NCI-H69 (cell line): ENCODE measurements at places on chromosomes 6 and 20.

DNA sequence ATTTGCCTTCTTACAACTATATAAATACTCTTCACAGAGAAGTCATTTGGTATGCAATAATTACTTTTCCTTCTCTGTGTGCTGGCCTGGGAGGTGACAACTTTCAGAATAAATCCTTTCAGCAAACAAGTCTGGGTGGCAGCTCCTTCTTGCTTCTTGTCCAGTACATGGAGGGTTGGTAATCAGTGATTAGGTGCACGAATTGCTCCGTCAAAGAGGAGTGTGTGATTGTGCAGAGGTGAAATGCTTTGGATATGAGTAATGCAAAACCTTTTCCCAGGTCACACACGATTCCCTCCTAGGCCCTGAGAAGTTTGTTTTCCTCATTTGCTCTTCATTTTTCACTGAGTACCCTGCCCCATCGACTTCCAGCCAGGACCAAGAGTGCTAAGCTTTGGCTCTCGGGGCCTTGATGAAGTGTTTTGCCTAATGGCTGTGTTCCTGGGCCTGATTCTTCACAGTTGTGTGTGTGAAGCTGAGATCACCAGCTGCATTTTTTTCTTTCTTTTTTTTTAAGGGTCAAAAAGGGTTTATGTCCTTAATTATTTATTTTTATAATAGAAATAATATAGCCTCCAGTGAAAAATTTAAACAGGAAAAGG is 216.5 kb downstream of the ZMYND8 start:
- no peak for DNase-seq

- no peak for DNase-seq
Observed at GRCh38 chr20:63570281-63571086, 3.6 kb downstream of the HELZ2 start.

- DNase-seq = no peak
Observed at GRCh38 chr20:63635431-63636141, 8.7 kb upstream of the GMEB2 start.

- no peak for DNase-seq
Observed at GRCh38 chr6:96777113-96777512, 60.2 kb downstream of the GPR63 start.

GRCh38 chr6:38169977-38170526 is 350.5 kb downstream of the ZFAND3 start:
- DNase-seq = peak; percentile 94

DNA sequence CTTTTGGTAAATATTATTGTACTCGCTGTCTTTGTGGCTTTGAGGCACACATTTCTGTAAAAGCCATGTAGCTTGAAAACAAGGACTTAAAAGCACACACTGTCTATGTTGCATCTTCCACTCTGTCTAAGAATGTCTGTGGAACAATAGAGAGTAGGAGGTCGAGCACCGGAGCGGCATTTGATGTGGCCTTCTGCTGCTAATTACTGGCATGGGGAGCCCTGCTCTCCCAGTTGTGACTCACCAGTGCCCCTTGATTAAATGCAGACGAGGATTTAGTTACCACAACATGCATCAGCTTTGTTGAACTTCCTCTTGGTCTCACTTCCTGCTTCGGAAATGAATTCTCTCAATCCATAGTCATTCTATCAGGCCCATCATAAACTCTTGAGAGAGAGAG is 680.7 kb upstream of the SLC35B3 start:
- DNase-seq = peak; percentile 33

DNA sequence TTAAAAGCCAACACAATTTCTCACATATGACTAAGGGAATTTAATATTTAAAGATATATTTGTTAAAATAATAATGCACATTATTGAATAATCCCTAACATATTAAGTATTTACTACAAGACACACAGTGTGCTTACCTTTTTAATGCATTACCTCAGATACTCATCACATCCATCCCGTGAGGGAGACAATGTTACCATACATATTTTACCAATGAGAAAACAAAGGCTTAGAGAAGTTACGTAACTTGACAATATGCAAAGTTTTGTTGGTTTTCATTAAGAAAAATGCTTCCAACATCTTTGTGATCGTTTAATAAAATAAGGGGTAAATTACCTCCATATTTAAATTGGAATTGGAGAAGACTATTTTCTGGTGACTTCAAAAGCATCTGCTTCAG is 4.3 kb downstream of the IFNGR1 start:
- DNase-seq = no peak

DNA sequence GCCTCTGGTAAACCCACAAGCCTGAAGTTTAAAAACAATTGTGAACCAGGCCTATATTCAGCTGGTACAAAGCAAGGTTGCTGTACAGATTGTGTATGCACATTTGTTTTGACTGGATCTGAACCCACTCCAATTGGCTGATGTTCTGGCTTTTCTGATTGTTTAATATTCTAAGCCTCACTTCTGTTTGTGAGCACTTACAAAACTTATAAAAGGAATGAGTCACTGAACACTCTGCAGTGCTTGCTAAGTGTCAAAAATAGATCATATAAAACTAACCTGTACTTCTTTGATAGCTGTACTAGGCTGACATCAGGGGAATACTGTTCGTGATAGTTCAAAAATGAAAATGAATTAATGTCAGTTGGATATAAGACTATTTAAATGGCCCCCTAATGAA is 12.1 kb downstream of the COL21A1 start:
- no peak for DNase-seq

DNA sequence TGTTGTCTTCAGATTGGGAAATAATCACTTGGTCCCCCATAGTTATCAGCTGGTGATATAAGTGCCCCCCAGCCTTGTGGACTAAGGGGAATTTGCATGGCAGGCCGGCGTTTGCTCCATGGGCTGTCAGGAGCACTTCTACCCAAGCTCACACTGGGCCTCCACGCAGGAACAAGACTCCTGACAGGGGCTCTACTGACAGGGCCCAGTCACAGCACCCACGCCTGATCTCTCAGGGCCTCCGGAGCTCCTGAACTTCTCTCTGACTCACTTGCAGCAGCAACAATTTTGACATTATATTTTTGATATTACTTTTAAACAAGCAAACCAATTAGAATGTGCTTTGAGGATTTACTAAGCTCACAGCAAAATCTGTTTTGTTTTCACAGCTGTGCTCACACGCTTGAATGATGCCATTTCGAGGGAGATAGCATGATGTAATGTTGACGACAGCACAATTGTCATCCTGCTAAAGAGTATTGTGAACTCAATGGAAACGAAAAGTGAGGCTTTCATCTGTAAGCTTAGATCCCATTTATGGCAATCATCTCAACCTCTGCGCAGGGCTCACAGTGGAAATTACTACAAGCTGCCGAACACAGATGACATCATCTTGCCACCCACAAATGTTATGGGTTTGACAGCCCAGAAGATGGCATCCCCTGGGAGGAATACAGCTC is 28.7 kb upstream of the TXNDC5 start:
- DNase-seq = peak; percentile 42
